SK-N-SH treated with all-trans-retinoic acid at 6 μM for 48 hours (cell line): ENCODE measurements at places on chromosomes 2 and 18.

DNA sequence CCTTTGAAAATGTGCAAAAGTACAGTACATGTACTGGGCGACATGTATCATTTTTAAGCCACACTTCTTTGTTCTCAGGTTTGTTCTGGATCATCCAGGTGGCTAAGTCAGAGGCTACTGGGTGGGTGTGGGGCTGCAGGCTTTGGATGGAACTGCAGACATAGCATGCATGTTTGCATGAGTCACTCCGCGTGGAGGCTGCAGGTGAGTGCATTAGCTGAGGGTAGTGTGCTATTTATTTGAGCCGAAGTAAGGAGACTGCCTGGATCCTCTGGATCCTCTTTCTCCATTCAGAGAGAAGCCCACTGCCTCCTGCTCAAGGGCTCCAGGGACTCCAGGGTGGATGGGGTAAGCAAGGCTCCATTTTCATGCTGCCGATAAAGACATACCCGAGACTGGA is 9.4 kb upstream of the NEURL3 start:
- no peak for ATAC-seq

DNA sequence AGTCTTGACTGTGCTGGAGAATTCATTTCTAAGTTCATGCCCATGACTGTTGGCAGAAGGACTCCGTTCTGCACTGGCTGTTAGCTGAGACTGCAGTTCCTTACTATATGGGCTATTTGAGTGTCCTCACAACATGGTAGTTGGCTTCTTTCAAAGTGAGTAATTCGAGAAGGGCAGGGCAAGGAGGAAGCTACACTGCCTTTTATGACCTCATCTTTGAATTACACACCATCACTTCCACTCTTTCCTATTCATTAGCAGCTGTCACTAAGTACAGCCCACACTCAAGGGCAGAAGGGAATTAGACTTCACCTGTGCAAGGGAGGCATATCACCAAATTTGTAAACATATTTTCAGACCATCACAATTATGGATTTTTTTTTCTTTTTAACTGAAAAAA is 55.9 kb upstream of the EPAS1 start:
- peak; percentile 33; the same call in 2 of the 3 replicates for ATAC-seq

DNA sequence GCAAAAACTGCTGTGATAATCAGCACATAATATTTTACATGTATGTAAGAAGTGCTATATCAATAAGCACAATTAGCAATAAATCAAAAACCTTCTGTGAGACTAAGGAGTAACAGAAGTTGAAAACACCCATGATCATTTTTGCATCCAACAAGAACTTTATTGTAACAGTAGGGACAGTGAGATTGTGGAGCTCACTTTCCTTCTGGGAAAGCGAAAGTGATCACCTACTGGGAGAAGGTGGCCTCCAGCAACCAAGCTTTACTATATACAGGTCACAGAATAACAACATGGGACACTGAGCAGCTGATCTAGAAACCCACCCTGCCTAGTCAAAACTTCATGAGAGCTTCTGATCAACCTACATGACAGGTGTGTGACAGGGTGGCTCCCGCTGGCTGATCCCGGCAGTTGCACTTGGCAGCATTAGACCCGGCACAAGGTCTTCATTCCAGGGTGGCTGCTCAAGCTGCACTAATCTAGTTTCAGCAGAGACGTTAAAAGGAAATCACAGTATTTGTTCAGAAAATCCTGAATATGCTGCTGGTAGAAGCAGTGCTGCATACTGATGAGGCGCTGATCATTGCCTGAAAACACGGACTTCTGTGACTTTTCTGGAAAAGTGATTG is 63.5 kb upstream of the ARL5A start:
- ATAC-seq = no peak

GRCh38 chr2:101803945-101804696 is 106.6 kb downstream of the MAP4K4 start:
- no peak for ATAC-seq

GRCh38 chr18:52060607-52061304 is 279.2 kb upstream of the DCC start:
- ATAC-seq = no peak

GRCh38 chr2:174839662-174840061 is 75.4 kb upstream of the CHRNA1 start:
- ATAC-seq = no peak
